Activated naive CD4-positive, alpha-beta T cell treated with anti-CD3 and anti-CD28 coated beads, Interleukin-2, amount 10 ng/mL, durations not matched to agents 5 hours and 36 hours (primary cell): ENCODE measurements at places on chromosomes 11 and 22. TPM values are rescaled to one million over a fixed set of nuclear protein-coding genes. Genes with fewer than 3 reads are reported as not detected.

The PLAAT3 gene
- 3.0 TPM for total RNA-seq

The OR52E8 gene
- total RNA-seq: not detected

The CASP1 gene
- total RNA-seq: 104 TPM

The FOLR1 gene
- total RNA-seq: not detected

The TP53AIP1 gene
- not detected for total RNA-seq
